Muscle of arm (tissue), 14 donors: ENCODE measurements at places on chromosomes 5 and 9. TPM values are rescaled to one million over a fixed set of nuclear protein-coding genes. Genes with fewer than 3 reads are reported as not detected.

WNT8A gene
- not detected for polyA plus RNA-seq

- no peak for DNase-seq
These were observed 32.9 kb upstream of the DTWD2 start for GRCh38 chr5:119021149-119021732.

DNA sequence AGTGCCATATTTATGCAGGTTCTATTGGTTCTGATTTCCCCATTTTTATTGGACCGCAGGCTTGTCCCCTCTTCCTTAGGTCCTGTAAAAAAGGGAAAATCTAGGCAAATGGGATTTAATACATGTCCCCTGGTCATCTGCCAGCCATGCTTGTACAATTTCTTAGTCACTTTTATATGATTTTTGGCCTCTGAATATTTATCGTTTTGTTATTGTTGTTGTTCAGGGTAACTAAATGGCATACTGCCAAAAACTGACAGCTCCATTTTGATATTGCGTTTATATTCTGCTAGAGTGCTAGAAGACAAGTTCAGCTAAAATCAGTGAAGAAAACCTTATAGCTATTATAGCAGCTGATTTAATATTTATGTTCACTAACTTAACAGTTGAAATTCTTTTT, 770.2 kb upstream of the FAM174A start:
- peak; percentile 23 for DNase-seq

- no peak for DNase-seq
These were observed 172.9 kb downstream of the GLIS3 start for GRCh38 chr9:4126996-4127395.

- DNase-seq, result no peak
These were observed 46.5 kb downstream of the PTBP3 start for GRCh38 chr9:112286926-112287325.

DNA sequence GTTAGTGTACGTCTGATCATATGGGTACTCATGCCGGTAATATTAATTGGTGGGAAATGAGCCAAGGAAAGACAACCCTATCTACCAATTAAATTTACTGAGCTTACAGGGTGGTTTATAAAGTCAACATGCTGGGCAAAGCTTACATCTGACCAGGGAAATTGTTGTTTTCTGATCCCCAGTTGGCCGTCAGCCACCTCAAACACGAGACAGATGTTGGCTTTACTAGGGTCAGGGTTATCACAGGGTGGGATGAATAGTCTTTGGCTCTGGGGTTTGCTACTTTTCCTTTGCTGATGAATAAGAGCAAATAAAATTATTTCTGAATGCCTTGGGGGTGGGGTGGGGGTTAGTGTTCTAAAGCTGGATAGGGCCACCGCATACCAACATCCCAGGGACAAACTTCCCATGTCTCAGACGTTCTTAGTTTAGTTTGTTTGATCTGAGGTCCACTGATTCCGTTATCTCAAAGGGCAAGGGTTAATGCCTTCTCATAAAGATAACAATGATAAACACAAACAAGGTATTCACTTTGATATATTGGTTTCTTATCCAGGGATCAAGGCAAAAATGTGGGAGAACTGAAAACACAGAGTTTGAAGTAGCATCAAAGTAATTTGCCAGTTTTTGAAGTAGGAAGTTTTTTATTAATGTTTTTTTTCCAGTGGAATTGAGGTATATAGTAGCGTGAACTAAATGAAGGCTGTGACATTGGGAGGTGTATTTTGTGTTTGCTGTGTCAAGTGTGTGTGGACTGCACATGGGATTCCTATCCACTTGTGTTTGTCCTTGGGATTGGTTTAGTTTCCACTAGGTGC, 109.1 kb upstream of the RPS23 start:
- DNase-seq, result no peak

DNA sequence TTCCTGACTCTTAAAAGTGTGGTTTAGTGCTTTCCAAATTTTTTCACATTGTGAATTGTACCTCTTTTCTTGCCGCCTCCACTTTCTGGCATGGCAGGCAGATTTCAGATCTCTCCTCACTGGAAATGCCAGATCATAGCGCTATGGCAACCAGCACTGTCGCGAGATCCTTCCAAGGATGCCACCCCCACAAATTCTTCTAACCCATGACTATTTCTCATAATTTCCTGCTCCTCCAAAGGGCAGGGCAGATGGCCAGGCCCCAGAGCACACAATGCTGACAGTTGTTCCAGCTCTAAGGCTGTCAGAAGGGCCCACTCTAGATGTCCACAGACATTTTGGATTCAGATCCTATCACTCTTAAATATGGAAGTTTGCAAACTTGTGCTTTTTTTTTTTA, 446.2 kb upstream of the RIOK2 start:
- peak; percentile 50 for DNase-seq

GRCh38 chr5:112933651-112934365, 11.8 kb upstream of the REEP5 start:
- peak; percentile 46 for DNase-seq
